ENCODE measurements at places on chromosomes 7 and 10.

GRCh38 chr7:33221390-33221789 is 92.0 kb downstream of the BBS9 start:
- DNase-seq: no peak

DNA sequence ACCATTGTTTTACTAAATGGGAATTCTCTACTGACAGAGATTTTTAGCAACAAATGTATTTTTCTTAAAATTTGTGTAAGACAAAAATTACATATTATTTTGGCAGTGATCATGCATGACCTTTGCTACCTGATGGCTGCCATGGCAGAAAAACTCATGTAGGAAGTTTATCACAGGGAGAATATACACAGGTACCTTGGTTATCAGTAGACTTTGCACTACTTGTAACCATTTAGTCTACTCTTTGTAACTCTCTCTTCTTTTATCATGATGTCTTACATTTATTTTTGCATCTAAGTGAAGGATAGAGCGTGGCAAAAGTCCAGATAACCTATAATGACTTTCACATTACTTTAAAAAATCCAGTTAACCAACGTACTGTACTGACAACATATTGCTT is 34.1 kb downstream of the REEP3 start:
- no peak for DNase-seq

DNA sequence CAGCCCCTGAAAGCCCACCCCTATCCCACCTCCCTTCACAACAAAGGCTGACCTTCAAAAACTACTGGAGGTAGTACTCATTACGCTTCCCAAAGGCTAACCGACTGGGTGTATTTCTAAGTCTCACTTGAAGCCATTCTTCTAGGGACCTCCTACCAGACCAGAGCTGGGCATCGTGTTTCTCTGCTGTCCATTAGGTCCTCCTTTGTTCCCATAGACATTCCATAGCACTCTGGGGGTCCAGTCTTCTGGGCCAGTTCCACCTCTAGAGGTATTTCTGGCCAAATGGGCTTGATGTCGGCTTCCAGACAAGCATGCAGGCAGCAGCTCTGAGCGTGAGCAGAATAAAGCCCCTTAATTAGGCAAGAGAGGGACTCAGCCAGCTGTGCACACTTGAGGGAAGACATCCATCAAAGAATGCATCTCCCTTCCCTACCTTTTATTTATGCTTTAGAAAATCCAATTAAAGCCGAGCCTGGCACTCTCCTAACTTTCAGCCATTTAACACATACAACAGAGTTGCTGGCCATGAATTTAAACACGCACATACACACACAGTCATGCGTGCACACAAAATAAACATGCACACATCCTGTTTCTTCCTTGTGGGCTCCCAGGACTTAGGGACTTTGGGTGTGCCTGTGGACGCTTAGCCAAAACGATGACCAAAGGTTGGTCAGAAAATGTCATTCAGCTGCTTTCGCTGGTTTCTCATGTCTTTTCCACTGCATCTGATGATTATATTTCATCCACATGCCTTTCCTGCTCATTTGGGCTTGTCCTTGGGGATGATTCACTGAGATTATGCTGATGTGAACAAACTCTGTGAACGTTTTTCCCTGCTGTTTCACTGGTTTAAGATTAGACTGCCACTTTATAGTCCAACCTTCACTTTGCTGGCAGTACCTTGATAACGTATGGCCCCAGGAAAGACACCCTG is 362.0 kb upstream of the NFE2L3 start:
- no peak for DNase-seq

GRCh38 chr7:38070718-38071117 is 107.3 kb upstream of the STARD3NL start:
- DNase-seq: peak; percentile 24

DNA sequence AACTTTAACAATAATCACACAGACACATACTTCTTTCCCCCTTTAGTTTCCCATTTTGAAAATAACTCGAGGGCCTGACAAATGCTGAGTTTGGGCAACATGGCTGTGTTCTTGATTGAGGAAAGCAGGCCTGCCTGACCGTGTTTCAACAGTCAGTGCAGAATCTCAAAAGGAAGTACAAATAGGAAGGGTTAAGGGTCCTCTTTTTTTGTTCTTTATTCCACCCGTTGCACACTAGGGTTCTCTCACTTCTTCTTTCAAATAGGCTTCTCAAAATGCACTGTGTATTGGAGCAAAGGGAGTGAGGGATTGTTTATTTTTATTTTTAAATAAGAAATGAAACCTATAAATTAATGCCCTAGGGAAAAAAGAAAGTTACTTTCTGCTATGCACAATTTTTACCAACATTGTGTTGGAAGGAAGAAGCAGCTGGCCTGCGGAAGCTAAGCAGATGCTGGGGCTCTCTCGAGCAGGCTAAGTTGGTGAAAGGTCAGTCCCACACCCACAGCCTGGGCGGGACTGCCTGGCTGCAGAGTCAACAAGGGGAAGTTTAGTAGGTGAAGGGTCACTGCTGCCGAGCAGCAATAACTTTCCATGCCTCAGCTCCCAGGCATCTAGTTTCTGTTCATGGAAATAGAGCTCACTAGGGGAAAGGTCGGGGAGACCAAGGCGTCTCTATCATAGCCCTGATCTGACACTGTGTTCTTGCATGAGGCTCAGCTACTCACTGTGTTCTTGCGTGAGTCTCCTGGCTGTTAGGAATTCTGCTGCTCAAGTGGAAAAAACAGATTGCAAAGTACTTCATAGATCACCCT is 12.2 kb upstream of the PDK4 start:
- DNase-seq: peak; percentile 93

DNA sequence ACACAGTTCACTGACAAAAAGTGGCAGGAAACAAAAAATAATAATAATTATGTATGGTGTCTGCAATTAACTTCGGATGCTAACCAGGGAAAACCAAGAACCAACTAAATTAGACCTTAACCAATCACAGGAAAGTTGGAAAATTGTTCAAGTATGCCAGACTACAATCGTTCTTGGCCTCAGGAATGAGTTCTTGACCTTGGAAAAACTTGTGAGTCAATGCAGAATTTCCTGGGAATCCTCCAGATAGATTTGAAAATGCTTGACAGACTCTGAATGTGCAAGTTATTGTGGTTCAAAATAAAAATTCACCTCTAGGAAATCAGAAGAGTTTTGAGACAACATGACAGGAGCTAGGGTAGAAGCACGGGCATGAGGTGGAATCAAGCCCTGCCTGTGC is 171.5 kb downstream of the C7orf25 start:
- DNase-seq: no peak

All from urothelium cell line (cell line).